Muscle of leg (tissue), 16 donors: ENCODE measurements at places on chromosomes 4 and X. TPM values are rescaled to one million over a fixed set of nuclear protein-coding genes. Genes with fewer than 3 reads are reported as not detected.
A peak's percentile ranks its signal among the peaks of the same experiment; 100 is the strongest.

DNA sequence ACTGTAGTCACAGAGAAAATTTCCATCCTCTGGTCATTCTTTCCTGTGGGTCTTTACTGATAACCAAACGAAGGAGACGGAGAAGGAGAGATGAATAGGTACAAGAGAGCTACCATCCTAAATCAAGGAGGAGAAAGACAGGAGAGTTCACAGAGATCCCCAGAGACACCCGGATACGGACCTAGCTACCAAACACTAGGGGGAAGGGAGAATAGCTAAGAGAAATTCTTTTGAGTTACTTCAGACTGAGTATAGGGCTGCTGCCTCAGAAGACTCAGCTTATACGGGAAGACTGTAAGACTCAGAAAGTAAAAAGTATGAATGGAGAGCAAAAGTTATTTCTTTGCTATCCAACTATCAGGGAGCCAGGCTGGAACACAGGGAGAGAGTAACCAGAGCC lies 572.1 kb downstream of the C4orf33 start:
- no peak for DNase-seq

DNA sequence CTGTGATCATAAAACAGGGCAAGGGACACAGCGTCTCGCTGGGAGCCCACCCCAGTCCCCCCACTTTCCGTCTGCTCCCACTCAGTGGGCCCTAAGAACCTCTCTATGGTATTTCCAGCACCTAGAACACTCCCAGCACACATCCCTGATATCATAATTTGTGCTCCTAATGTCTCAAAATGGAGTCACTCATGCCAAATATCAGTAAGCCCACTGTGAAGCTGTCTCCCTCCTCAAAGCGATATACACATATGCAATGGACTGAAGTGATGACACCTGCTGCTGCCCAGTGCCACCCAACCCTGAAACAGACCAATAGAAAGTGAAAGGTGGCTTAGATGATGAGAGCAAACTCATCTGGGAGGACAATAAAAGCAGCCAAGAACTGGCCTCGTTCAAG lies 17.9 kb downstream of the ENPP6 start:
- no peak for DNase-seq

DNA sequence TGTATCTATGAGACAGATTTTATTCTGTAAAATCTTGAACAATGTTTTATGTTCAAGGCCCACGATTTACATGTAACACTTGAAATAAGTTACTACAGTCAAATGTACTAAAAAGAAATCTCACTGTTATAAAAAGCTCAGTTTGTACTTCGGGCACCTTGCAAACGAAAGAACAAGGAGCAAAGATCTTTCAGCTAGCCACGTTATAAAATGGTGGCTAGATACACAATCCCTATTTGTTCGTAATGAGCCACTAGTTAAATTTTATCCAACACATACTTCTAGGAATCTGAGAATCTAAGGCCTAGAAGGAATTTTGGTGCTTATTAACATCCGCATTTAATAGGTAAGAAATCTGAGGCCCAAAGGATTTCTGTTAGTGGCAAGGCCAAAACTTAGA lies 2.5 kb downstream of the ARHGEF9 start:
- no peak for DNase-seq

The IBSP gene
- 0.18 TPM for polyA plus RNA-seq

The ZFYVE28 gene
- 0.94 TPM for polyA plus RNA-seq

DNA sequence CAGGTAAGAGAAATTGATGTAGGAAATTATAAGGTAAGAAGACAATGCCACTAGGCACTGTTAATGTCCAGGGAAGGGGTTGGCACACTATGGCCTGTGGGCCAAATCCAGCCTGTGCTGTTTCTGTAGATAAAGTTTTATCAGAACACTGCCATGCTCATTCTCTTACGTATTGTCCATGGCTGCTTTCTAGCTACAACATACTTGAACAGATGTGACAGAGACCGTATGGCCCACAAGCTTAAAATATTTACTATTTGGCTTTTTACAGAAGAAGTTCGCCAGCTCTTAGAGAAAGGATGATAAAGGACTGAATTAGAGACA lies 168.0 kb downstream of the CDS1 start:
- DNase-seq, result no peak

GRCh38 chrX:56397636-56398035 lies 165.5 kb downstream of the KLF8 start:
- DNase-seq, result no peak

- DNase-seq, result peak; percentile 98
Observed at GRCh38 chr4:139454111-139455045, at the start of gene RAB33B. TSS of gene RAB33B (plus strand) at chr4:139454121. CDS start at chr4:139454196, 75 bp downstream.

The SCOC gene
- 47.8 TPM for polyA plus RNA-seq
